Activated CD8-positive, alpha-beta memory T cell treated with anti-CD3 and anti-CD28 coated beads for 1 hour (primary cell): ENCODE measurements at places on chromosomes 2 and 18.

GRCh38 chr2:127314193-127314988, 20.4 kb upstream of the ERCC3 start:
- no peak for DNase-seq

DNA sequence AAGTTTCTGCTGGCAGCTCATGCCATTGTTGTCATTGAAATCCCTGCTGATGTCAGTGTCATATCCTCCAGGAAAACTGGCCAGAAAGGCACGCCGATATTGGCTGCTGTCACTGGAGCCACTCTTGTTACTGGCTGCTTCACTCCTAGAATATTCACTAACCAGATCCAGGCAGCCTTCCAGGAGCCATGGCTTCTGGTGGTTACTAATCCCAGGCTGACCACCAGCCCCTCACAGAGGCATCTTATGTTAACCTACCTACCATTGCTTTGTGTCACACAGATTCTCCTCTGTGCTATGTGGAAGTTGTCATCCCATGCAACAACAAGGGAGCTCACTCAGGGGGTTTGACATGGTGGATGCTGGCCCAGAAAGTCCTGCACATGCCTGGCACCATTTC, 27.0 kb upstream of the MTX2 start:
- no peak for DNase-seq

DNA sequence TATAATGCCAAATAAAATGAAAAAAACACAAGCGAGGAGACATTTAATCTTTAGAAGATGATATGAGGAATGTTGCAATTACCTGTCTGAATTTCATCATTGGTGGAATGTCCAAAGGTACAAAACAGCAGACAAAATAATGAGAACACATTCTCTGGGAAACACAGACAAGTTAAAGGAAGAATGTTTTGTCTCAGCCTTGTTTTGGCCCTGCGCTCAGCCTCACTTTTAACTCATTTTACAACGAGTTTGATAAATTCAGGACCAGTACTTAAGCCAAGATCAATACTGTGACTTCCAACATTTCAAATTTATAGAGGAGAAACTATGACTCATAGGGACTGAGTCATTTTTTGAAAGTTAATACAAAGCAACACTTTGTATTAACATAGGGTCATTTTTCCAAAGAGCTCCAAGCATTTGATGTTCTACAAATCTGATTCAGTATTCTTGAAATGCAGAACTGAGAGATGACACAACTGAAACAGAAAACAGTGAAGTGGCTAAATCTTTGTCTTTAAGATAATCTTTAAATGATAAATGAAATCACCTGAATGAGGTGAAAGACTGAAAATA, 833.2 kb upstream of the CHAC2 start:
- DNase-seq = no peak

DNA sequence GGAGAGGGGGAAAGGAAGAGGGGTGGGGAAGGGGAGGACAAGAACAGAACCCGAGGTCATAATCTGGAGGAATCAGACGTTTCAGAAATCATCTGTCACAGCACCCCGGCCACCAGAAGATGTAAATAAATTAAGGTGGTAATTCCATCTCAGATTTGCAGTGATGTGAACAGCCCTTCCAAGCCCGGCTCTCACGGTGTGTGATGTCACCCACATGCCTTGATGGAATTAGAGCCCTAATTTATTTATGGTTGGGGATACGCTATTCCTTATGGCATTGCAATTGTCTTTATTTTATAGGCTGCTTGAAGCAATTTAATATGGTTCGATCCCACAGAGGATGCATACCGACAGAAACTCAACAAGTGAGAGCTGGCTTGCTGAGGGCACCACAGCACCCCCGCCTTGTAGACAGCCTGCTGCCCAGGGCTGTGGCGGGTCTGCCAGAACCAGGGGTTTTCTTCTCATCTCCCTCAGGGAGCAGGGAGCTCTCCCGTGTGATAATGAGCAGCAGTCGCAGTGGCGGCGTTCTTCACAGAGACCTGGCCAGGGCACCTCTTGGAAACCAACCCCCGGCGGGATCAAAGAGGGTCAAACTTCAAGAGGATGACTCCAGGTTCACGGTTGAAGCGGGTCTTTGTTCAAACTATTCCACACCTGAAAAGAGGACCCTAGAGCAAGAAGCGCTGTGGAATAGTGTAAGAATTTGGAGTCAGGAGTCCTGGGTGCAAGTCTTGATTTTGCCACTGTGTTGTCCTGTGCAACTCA, 40.5 kb upstream of the SIX2 start:
- no peak for DNase-seq

- no peak for DNase-seq
Measured at GRCh38 chr2:120435671-120436459, 89.9 kb downstream of the INHBB start.

DNA sequence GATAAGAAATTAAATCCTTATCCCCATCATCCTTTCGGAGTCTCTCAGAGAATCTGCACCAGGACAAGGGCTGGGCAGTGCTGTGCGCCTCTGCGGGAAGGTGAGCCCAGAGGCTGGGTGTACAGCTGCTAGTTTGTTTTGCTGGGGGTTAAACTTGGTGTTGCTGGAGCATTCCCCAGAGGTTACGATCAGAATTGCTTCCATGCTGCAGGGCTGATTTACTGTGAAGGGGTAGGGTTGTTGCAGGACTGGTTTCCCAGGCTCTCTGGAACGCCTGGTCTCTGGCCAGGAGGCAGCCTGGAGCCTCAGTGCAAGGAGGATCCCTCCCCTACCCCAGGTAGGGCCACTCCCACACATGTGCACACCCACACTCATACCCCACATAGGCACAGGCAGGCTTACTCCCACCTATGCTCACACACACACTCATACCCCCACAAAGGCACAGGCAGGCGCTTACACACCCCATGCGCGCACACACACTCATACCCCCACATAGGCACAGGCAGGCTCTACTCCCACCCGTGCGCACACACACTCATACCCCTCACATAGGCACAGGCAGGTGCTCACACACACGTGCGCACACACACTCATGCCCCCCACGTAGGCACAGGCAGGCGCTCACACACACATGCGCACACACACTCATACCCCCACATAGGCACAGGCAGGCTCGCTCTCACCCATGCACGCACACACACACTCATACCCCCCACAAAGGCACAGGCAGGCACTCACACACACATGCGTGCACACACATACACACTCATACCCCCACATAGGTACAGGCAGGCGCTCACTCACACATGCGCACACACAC, 11.3 kb downstream of the CNNM4 start:
- no peak for DNase-seq

- DNase-seq = no peak
Measured at GRCh38 chr18:44750774-44751173, 70.1 kb downstream of the SETBP1 start.

DNA sequence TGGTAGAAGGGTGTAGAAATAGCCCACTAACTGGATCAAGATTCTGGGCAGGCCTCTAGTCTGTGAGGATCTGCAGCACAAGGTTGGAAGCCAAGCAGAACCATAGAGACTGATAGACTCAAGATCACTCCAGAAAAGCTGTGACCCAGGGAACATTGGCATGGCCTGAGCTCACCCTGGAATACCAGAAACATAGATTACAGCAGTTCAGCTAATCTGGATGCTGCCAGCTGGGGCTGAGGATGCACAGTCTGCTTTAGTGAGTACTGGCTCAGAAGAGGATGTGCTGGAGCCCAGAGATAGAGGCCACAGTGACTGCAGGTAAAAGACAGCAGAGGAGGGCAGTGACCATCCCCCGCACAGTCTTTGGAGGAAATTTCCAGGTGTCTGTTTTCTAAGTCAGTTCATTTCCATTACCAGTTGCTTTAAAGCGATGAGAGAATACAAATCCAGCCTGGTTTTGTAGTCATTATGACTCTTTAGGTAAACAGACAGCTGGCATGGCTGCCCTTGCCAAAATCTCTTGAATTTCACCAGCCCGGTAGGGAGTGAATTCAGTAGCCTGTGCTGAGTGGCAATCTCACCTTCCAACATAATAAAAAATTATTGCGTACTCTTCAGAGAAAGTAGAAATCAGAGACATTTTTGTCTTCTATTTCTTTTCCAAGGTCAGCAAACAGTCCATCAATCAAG, 119.2 kb downstream of the ANTXR1 start:
- DNase-seq = no peak

- no peak for DNase-seq
Measured at GRCh38 chr2:119106301-119106897, 52.2 kb downstream of the C1QL2 start.

GRCh38 chr2:136957044-136957443, 191.7 kb downstream of the THSD7B start:
- DNase-seq = no peak

DNA sequence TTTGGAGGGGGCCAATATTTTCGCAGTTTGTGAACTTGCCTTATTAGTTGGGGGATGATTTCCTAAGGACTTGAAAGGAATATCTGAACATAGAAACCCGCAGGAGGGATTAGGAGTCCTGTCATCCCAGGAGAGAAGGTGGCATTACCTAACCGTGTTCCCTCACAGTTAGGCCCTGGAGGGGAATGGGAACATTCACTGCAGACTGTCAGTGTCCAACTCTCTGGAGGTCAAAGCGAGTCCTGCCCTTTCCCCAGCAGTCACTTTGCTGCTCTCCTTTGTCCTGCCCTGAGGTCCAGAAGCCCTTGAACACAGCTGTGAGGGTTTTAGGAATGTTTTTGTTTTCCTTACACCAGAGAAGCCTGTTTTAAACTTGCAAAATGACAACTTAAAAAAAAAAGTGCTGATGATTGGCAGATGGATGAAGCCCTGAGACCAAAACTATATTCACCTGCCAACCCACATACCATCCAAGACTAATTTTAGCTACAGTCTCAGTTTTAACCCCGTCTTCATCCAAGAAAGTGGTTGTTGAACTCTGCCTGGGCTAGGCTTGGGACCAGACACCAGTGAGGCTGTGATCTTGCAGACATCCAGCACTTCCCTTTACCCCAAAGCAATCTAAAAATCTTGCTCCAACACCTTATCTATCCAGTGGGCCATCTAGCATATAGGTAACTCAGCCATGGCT, 90.5 kb upstream of the MEX3C start:
- DNase-seq = no peak

GRCh38 chr2:188132385-188132784, 159.3 kb upstream of the GULP1 start:
- DNase-seq = no peak

- no peak for DNase-seq
Measured at GRCh38 chr2:79292958-79293315, 133.4 kb upstream of the REG3A start.

- no peak for DNase-seq
Measured at GRCh38 chr2:25490217-25490616, 148.5 kb upstream of the DNMT3A start.

- DNase-seq = no peak
Measured at GRCh38 chr18:70368903-70369302, 80.1 kb downstream of the SOCS6 start.

DNA sequence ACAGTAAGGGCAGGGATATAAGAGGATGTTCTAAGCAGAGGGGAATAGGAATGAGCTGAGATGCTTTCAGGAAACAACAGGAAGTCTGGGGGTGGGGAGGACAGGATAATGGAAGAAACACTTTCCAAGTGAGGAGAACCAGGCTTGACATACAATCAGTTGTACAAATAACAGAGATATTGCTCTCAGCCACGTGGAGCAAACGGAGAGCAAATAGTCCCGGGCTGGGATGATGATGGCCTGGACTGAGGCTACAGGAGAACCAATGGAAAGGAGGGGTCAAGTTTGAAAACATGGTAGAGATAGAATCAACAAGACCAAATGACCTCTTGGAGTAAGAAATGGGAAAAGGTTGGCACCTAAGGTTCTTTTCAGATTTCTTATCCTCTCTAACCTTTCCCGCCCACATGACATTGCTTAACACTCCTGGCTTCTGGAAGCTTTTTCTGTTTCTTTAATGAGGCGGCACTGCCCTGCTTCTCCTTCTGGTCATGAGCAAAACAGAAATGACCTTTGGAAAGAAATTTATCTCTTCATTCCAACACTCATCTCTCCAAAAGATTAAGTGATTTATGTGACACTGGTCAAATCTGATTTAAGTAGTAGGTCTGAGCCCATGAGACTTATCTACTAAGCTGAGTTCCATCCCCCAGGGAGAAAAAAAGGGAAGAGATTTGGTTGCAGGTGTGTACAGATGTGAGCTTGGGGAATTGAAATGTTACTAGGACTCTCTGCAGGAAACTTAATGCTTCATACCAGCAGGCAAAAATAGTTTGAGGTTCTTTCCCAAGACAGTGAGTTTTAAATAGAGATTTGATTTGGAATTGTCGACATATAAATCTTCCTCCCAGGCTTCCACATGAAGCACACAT, 442.9 kb upstream of the HNRNPA3 start:
- DNase-seq = no peak

GRCh38 chr2:54599914-54600313, 123.5 kb upstream of the EML6 start:
- no peak for DNase-seq

GRCh38 chr2:185857691-185858090, 119.1 kb downstream of the FSIP2 start:
- DNase-seq = no peak

GRCh38 chr2:45765728-45766254, 114.3 kb downstream of the PRKCE start:
- no peak for DNase-seq

DNA sequence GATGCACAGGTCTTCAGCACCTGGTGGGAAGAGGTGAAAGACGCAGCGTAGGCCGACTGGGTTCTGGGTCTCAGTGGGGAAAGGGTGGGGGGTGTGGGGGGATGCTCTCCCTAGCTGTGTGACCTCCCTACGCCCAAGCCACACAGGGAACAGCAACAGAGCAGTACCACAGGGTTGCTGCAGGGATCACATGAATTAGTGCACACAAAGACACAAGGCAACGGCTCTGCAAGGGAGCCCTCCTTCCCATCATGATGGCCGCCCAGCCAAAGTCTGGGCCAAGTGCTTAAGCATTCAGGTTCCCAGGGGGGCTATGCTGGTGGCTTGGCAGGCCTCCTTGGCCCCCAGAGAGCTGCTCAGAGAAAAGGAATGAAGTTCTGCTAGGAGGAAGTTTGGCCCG, 28.2 kb upstream of the GBX2 start:
- DNase-seq = no peak

DNA sequence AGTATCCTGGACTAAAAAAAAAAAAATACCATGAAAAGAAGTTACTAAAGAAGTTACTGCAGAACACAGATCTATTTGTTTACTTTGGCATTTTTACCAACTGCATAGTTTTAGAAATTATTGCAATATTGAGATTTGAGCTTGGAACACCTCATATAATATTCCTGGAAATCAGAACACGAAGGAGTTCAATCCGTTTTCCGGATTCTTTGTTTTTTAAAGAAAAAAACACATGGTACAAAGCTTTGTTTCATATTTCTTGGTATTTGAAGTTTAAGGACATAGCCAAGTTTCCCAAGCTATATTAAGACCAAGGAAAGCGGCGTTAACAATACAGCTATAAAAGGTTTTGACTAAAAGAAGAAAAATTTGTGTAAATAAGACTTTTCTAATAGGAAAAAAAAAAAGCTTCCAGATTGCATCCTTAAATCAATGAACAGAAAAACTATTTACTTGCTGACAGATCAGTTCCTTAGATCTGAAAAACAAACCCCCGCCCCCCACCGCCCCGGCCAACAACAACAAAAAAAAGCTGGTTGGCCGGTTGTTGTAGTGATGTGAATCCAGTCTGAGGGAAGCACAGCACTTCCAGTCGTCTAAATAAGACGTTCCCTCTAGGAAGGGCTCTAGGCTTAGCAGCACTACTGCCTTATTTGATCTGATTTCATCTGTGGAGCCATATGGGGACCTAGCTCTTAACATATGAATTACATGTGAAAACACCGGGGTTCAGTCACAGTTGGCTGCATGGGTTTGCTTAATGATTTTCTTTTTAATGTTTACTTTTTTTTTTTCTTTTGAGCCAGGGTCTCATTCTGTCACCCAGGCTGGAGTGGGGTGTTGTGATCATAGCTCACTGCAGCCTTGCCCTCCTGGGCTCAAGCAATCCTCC, 2.5 kb upstream of the RHOB start:
- DNase-seq = no peak
